ENCODE measurements at places on chromosomes 2 and 18. TPM values are rescaled to one million over a fixed set of nuclear protein-coding genes. Genes with fewer than 3 reads are reported as not detected.

The DYNAP gene
- not detected for total RNA-seq

The PLB1 gene
- 2.7 TPM for total RNA-seq

The CASP10 gene
- 9.1 TPM for total RNA-seq

The ADCY3 gene
- total RNA-seq, result 42.0 TPM

The GAREM2 gene
- total RNA-seq, result 0.57 TPM

The SCN7A gene
- under 0.01 TPM for total RNA-seq

The HOXD4 gene
- not detected for total RNA-seq

The RNF125 gene
- total RNA-seq, result 0.65 TPM

The NT5DC4 gene
- total RNA-seq, result not detected

The SLC14A1 gene
- total RNA-seq, result 5.6 TPM

The SFTPB gene
- total RNA-seq, result 0.09 TPM

The GPR39 gene
- total RNA-seq, result 12.7 TPM

The DQX1 gene
- 0.27 TPM for total RNA-seq

The SPAST gene
- total RNA-seq, result 37.3 TPM

The MYO5B gene
- 0.16 TPM for total RNA-seq

The ABCB11 gene
- total RNA-seq, result not detected

The C1GALT1C1L gene
- total RNA-seq, result 0.36 TPM

The DSG4 gene
- total RNA-seq, result not detected

The M1AP gene
- total RNA-seq, result not detected

The CNTNAP5 gene
- not detected for total RNA-seq

The CCDC141 gene
- total RNA-seq, result 2.7 TPM

The RNPEPL1 gene
- total RNA-seq, result 12.7 TPM

The RPRM gene
- not detected for total RNA-seq

The PSD4 gene
- 0.82 TPM for total RNA-seq

The AMER3 gene
- not detected for total RNA-seq

The TUBA3E gene
- not detected for total RNA-seq

The TMEM247 gene
- not detected for total RNA-seq

The CD28 gene
- not detected for total RNA-seq

The CRACDL gene
- total RNA-seq, result not detected

The VAMP8 gene
- total RNA-seq, result 1.7 TPM

The HOXD11 gene
- total RNA-seq, result not detected

The DNAH6 gene
- 0.49 TPM for total RNA-seq

The SLC35F5 gene
- 164 TPM for total RNA-seq

The ZNF512 gene
- total RNA-seq, result 34.7 TPM

The TSHZ1 gene
- total RNA-seq, result 5.2 TPM

The UGT1A8 gene
- total RNA-seq, result 0.09 TPM

The HOXD12 gene
- total RNA-seq, result not detected

The SPC25 gene
- total RNA-seq, result not detected

The RPE gene
- 69.6 TPM for total RNA-seq

The DPP4 gene
- 203 TPM for total RNA-seq
